Bone marrow (tissue), 2 donors: ENCODE measurements at places on chromosomes 5 and 9.

- DNase-seq: no peak
Measured at GRCh38 chr5:177510567-177511053, 984 bp upstream of the DOK3 start.

GRCh38 chr5:139829471-139829870 lies 33.9 kb downstream of the PSD2 start:
- DNase-seq: no peak

DNA sequence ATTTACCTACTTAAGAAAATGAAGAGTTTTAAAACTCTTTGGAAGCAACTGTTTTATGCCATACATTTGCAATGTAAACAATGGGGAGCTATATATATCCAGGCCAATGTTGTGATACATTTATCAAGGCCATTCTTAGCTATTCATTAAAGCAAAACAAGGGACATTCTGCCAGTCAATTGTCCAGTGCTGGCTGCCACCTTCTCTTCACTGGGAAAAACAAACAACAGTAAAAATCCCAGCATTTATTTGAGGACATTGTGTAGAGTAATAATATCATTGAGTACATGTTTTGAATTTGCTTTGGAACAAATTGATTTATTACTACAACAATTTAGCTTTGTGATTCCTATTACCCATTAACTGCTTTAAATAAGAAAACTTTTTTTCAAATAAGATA lies 1107.4 kb downstream of the DTWD2 start:
- DNase-seq: no peak

- no peak for DNase-seq
Measured at GRCh38 chr5:71576241-71576640, 10.9 kb upstream of the MCCC2 start.

DNA sequence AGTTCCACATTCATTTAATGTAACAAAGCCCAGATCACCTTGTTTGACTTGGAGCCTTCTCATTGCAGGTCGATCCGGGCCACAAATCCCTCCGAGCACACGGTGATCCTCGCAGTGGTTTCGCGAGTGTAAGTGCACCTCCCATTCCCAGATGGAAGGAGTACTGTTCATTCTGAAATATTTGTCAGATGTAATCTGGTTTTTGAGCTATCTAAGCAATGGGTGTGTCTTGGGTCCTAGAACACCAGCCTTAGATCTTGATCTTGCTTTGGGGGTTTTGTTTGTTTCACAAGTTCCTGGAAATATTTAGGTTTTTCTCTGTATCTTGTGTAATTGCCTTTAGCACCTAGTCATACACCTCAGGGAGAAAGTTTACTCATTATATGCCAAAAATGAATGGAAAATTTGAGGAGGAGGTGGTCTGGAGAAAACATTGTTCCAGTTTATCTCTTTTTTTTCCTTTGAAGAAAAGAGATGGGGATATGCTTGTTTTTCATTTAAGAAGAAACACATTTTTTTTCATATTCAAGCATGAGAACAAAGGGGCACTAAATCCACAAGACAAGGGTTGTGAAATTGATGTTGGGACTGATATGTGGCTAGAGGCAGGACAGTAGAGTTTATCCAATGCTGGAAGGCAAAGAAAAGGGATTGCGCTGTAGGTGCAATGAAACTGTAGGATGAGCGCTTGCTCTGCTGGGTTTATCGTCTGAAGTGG lies 118.6 kb downstream of the PDE8B start:
- DNase-seq: no peak

DNA sequence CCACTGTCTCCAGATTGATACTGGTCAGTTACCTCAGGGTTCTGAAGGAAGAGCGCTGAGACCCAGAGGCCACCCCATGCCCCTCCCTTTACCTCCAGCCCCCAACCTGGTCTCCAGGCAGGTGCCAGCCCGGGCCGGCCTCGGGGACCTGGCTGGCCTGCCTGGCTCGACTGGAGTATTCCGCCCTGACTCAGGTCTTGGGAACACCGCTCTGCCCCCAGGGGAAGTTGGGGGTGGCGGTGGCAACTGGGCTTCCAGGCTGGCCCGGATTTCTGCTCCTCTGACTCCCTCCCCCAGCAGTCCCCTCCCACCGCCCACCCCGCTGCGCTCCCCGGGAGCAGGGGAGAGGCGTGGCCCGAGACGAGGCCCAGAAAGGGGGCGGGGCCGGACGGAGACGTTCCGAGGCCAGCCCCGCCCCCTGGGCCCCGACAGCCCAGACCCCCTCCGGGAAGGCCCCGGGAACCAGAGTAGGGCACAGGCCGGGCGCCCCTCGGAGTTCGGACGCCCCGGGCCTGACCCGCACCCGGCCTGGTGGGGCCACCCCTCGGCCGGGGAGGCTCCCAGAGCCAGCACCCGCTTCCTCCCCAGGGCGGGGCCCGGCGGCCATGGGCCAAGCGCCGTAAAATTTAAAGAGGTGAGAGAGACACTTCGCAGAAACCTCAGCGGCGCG lies 82.5 kb upstream of the ZBTB43 start:
- peak; percentile 67 for DNase-seq

DNA sequence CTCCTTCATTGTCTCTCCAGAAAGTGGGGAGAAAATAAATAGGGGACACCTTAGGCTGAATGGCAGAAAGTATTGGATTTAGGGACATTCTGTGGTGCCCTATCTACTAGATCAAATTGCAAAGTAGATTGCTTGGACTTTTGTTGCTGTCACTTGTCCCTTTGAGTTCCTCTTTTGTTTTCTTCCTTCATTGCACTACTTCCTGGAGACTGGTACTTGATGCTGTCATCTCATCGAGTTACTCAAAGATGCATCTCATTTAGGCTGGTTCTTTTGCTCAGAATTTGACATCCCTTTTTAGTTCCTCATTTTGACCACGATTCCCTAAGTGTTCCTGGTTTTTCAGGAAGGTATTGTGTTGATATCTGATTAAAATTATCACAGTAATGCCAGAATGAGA lies 137.6 kb downstream of the ADGRV1 start:
- DNase-seq: no peak

GRCh38 chr5:65356274-65356673 lies 125.4 kb downstream of the ADAMTS6 start:
- DNase-seq: no peak

DNA sequence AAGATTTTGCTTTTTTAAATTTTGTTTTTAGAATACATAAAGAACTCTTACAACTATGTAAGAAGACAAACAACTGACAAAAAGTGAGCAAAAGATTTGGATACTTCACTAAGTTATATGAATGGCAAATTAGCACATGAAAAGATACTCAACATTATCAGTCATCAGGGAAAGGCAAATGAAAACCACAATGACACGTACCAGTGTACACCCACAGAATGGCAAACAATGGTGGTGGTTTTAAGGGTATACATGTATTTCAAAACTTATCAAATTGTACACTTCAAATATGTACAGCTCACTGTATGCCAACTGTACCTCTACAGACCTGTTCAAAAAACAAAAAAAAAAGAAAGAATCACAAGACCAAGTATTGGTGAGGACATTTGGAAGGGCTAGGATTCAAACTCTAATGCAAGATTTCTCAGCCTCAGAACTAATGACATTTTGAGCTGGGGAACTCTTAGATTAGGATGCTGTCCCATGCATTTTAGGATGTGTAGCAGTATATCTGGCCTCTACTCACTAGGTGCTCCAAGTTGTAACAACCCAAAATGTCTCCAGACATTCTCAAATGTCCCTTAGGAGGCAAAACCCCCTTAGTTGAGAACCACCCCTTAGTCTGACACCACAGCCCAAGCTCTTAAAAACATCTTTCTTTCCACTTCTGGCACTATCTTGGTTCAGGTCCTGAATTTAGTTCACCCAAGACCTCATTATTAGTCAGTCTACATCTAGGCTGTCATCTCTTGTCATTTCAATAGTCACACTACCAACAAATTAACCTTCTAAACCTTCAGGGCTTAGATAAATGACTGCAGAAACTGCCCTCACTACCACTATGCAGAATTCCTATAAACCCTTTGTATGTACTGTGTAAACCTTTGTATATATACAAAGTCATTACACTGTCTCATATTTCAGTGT lies 9.7 kb downstream of the SCAI start:
- DNase-seq: no peak

DNA sequence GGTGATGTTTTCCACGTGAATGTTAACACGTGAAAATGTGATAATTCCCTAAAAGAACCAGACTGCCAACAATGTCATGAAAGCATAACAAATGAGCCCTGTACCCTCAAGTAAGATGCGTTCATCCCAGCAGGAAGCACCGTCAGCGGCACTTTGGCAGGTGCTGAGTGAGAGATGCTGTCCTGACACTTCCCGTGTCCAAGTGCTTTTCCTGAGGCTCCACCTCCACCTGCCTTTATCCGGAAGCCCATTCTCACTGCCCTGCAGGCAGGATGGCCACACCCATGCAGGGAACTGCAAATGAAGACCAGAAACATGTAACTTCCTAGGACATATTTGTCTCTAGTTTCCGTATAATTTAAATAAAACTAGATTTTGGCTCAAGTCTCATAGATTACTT lies 238.0 kb upstream of the IRX2 start:
- no peak for DNase-seq

GRCh38 chr9:115680231-115680630 lies 473.4 kb upstream of the PAPPA start:
- DNase-seq: no peak

DNA sequence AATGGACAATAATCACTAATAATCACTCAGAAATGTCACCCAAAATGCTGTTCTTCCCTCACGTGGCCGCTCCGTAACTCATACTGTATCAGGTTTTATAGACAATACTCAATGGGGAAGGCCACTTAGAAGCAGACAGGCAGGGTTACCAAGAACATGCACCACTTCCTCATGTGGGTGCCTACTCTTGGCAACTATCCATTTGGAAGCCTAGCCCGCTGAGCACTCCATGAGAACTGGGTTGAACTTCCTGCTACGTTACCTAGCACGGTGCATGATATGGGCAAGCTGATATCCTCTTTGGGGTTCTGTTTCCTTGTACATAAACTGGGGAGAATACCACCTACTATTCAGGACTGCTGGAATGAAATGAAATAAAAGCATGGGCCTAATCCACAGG lies 14.3 kb downstream of the DAP start:
- DNase-seq: no peak

DNA sequence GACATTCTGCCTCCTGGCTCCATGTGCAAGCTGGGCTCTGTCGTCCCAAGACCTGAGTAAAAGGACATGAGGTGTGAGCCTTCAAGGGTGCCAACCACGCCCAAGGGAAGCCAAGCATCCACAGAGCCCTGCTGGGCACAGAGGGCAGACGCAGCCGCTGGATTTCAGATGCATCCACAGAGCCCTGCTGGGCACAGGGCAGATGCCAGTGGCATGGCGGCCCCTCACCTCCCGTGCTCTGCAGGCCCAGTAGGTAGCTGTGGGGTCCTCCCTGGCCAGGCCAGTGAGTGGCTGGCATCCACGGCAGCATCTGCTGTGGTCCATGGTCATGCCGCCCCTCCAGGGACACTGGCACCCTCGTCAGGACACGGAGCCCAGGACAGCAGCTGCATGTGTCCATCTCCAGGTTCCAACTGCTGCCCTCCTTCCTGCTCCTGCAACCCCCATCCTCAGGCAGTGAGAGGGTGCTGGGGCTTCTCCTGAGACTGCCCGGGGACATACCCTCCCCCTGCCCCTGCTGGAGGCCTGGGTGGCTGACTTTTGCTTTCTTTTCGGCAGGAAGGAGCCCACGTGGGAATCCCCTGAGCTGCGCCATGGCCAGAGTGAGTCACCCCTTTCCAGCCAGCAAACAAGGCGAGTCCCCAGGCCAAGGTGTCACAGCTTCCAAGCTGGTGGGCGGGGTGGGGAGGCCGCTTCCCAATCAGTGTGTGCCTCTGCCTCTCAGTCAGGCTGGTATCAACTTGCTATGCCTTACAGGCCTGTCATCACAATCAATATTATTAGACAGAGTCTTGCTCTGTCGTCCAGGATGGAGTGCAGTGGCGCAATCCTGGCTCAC lies 4.0 kb upstream of the TRAF2 start:
- peak; percentile 39 for DNase-seq
